Central memory CD8-positive, alpha-beta T cell (primary cell): ENCODE measurements at places on chromosomes 4 and X.

DNA sequence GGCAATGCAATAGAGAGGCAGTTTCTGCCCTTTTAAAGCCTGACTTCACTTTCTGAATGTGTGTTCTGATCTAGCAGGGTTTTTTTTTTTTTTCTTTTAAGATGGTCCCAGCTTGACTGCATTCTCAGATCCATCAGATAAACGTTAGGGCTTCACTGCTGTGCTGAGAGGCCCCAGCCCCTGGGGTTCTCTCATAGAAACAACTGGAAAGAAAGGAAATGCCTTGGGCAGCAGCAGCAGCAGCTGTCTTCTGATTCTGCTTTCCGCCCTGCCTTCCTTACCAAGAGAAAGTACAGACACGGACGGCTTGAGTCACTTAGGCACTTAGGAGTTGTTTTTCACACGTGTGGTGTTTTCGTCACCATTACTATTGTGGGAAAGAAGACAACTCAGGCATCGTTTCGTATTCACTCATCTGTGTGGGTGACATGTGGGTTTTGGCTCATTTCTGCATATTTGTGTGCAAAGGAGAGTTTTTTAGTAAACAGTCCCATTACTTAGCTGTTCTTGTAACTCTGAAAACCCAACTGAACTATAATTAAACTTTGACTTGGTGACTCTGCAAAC, 172.0 kb downstream of the PTTG2 start:
- peak; percentile 78 for DNase-seq

GRCh38 chr4:70721747-70722146, at the start of gene RUFY3:
RUFY3 (plus strand) TSS chr4:70721964; CDS start chr4:70722574, 610 bp downstream.
- no peak for DNase-seq

GRCh38 chrX:21974011-21974385, 33.5 kb downstream of the SMS start:
- DNase-seq: no peak

DNA sequence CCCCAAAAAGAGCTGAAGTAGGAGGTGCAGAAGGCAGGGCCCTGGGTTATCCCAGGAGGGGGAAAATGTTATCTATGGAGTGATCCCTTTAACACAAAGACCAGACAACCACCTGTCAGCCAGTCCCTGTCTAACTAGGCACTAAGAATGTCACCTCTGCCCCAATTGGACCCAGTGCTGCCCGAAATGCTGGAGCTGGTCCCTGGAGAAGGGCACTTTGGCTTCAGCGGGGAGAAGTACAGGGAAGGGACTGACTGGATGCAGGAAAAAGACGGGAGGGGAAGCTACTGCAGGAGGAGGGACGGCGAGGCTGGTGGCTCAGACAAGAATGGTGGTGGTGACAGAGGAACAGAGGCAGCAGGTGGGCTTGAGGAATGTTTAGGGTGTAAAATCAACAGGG, 17.3 kb downstream of the PHKA2 start:
- no peak for DNase-seq

GRCh38 chr4:185469580-185470154, 1.9 kb downstream of the CCDC110 start:
- DNase-seq: no peak

GRCh38 chr4:38891051-38891983, 23.7 kb downstream of the FAM114A1 start:
- no peak for DNase-seq

DNA sequence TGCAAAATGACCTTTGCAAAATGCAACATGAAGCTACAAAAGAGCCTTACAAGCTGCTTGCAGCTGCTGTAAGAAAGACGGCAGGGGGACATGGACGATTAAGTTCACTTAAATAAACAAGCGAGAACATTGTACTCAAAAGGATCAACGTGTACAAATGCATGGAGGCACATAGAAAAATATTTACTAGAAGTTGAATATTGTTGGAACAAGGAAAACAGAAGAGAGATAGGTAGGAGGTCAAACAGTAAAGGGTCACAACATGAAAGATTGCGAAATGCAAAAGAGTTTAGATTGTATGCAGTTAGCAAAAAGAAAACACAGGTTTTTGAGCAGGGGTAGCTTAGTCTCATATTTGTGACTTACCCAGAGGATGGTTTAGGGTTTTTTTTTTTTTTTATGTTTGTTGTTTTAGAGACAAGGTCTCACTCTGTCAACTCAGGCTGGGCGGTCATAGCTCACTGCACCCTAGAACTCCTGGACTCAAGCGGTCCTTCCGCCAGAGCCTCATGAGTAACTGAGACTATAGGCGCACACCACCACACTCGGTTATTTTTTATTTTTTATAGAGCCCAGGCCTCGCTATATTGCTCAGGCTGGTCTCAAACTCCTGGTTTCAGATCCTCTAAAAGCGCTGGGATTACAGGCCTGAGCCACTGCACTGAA, 1.4 kb upstream of the PHF8 start:
- no peak for DNase-seq

GRCh38 chrX:119757979-119758730, at the start of gene SOWAHD:
SOWAHD (plus strand) TSS chrX:119758588; CDS start chrX:119758668, 80 bp downstream.
- no peak for DNase-seq

DNA sequence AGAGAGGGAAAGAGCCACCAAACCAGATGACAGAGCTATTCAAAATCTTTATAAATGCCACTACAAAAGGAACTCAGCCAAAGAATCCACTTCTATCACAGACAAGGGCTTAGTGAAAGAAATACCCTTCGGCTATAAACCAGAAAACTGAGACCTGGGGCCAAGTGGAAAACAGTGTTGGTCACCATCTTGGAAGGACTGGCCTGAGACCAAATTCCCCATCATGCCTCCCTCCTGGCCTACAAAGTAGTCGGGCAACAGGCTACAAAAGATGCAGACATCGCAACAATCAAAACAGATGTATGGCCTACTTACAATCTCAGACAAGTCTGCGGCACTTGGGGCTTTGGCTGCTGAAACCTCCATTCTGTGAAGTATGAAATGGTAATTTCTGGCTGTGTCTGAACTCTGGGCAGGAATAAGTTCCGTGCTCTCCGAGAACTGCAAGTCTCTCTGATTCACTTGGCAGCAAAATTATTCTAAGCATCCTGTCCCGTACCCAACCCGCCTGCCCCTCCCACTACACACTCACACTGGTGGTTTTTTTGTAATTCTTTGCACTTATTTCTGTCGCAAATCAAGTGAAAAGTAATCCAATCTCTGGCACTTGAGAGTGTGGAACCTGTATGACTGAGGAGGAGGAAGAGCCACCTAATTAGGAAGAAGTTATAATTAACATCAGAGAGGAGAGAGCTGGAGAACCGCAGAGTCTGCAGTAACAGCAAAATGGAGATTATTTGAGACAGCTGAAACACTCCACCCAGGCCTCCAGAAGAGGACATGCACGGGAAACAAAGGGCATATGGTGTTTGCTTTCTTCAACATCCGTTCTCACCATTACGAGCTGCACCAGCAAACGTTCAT, 87.8 kb downstream of the SH3KBP1 start:
- no peak for DNase-seq

DNA sequence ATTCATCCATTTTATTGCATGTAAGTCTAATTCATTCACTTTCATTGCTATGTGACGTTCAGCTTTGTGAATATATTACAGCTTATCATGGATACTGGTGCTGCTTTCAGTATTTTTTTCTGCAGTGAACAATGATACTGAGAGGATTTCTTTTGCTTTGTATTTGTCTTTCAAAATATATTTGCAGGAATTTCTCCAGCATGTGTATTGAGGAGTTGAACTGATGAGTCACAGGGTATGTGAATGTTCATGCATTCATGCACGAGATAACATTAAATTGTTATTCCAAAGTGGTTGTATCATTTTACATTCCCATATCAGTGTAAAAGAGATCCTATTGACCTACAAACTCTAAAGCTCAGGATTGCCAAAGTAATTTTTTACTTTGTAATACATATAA, 283.8 kb upstream of the ARSJ start:
- no peak for DNase-seq

DNA sequence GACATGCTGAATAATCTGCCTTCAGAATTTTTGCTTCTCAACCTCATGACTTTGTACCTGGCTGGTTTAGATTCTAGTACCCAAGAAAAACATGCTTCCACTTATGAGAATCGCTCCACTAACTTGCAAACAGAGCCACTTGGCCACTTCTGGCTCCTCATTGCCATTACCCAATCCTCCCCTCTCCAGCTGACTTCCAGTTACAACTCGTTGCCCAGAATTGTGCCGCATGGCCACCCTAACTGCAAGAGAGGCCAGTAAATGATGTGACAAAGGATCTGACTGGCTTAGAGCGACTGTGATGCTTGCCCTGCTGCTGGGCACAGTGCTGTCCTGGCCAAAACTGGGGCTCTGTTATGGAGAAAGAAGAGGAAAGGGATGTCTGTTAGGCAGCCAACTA, 4.0 kb upstream of the DKC1 start:
- no peak for DNase-seq
